ENCODE measurements at places on chromosomes 1 and 21.

DNA sequence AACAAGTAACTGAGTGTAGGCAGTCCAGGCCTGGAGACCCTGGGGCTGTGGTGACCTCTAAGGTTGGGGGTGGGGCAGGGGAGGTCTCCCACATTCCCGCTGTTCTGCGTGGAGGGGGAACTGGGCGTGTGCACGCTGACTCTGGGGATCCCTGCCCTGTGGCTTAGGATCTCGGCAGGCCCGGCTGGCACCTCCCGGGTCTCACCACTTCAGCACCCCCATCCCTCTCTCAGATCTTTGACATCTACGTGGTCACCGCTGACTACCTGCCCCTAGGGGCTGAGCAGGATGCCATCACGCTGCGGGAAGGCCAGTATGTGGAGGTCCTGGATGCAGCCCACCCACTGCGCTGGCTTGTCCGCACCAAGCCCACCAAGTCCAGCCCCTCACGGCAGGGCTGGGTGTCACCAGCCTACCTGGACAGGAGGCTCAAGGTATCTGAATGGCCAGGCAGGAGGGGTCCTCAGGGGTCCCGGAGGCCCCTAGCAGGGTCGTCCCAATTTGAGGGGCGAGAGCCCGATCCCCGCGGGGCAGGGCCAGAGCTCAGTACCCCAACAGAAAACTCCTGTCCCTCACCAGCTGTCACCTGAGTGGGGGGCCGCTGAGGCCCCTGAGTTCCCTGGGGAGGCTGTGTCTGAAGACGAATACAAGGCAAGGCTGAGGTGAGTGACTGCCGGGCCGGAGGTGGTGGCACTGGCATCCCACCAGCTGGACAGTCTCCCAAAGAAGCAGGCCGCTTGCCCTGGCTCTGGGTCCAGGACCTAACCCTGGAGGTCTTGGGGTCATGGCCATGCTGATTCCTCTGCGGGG, 68.7 kb downstream of the TRIM11 start:
- no peak for DNase-seq

DNA sequence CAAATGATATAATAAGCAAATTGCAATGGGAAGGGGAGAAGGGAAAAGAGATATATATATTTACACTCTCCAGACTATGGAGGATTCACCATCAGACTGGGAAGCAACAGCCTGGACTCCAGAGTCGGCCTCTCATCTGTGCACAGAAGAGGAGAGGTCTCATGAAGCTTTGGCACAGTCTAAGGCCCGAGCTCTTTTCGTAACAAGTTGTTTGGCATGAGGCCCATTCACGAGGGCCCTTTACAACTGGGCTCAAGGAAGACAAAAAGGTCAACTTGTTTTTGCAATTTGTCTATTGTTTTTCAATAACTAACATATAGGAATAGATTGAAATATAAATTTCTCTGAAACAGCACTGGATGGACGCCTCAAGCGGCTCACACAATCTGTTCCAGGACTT, 66.7 kb upstream of the AJAP1 start:
- no peak for DNase-seq

GRCh38 chr1:224851848-224852261, 77.6 kb upstream of the DNAH14 start:
- DNase-seq = no peak

DNA sequence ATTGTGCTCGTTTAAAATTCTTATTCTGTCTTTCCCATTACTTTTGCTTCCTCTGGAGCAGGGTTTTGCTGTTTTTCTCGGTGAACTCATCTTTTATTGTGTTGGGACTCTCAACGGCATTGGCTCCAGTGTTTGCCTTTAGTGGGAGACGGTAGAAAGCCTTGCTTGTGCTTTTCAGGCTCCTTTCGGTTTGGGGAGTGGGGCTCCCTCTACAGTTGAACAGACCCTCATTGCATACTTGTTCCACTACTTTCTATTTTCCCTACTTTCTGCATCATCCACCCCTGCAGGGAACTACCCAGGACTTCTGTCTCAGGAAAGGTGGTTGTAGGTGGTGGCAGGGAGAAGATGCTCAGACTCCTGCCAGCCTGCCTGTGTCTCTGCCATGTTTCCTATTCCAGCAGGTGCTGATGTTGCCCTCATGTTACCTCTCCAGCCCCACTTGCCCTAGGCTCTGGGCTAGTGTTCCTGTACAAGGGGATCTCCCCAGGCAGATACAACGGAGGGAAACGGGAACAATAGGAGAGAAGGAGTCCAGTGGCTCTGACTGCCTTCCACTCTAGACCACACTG, 68.5 kb upstream of the ZBTB18 start:
- peak; percentile 4 for DNase-seq

DNA sequence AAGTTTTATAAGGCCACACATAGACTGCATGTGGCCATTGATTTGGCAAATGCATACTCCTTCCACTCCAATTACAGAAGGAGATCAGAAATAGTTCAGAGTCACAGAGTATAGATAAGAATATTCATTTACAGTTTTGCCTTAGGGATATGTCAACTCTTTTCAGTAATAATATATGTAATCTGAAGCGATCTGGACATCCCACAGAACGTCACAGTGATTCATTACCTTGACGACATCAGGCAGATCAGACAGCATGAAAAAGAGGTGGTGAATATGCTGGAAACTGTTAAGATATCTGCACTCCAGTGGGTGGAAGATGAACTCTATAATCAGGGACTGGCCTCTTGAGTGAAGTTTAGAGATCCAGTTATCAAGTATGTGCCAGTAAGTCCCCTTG, 240.4 kb downstream of the DPYD start:
- no peak for DNase-seq

DNA sequence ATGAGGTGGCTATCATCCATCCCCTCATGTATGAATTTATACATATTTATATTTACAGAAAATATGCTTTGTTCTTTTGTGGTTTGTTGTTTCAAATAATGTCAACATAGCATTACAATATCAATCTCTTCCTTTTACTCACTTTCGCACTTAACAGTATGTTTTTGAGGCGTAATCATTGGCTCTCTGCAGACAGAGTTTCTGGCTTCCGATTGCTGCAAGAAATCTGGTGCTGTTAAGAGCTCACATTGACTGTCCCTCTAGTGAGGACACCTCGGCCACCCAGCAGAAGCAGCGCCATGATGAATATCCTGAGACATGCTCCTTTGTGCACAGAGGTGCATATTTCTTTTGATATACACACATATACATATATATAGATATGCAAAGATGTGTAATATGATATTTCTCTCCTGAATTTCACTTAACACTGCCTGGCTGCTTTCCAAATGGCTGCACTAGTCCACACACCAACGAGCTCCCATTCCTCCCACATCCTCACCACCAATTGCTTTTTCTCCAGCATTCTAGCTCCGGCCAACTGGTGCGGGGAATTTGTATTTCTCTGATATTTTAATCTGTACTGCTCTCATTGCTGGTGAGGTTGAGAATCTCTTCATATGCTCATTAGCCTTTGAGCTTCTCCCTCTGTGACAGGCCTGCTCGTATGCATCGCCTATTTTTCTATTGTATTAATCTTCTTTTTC, 248.4 kb downstream of the SIPA1L2 start:
- DNase-seq = no peak

DNA sequence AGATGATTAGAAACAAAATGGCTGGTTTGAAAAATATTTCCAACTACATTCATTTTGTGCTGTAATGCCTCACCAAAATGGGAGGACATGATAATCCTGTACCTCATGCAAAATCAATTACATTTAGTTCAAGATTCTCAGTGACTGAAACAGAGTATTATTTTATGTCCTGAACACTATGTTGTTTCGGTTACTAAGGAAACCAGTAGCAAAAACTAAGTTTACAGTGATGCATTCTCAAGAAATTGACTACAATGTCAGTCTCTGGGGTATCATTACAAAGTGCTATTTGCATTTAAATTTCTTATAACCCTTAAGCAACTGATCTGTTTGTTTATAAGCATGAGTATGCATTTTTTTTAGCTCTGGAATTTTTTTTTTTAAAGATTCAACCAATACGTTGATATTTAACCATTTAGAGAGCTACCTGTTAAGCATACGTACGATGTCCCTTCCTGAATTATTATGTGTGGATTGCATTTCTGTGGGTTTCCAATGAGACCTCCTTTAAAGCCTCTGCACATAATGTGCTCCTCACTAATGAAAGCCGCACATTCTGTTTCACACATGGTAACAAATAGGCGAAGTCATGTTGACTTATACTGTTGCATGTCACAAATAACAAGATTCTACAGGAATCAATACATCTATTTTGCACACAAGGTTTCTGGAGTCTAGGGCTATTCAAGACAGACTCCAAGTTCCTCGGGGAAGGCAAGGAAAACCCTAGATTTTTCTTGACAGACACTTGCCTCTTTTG, 1035.7 kb downstream of the ADGRL2 start:
- no peak for DNase-seq

- no peak for DNase-seq
These were observed 701.7 kb downstream of the RWDD3 start for GRCh38 chr1:95935719-95936118.

DNA sequence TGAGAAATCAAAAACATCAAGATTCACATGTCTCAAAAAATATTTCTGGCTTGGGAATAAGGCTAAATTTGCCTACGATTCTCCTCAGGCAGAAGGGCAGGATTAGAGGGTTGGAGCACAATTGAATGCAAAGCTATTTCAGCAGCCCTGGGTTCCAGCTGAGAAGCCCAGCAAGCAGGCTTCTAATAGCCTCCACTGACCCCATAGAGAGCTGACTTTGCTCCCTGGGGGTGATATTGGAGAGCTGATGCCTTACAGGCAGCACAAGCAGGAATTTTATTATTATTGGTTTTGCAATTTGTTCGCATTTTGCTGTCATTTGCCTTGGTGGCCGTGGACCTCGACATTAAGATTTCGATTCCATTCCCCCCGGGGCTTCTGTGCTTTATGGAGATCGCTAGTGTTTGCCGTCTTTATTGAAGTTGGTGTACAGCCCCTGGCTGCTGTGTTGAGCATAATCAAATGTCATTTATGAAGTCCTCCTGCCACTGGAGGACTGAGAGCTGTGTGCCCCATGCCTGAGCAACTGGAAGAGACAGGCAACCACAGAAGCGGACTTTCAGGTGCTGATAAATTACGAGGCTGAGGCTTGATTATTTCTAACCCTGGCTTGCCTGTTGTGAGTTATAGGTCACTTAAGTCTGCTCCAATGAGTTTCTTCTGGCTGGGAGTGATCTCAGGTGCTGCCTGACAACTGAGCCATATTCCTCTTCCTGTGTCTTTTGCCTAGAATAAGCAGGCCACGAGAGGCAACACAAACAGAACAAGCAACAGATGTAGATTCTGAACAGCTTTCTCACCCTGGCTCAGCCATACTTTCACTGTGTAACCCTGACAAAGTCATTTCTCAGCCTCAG, 518.4 kb upstream of the CAMK1G start:
- DNase-seq = no peak

- no peak for DNase-seq
These were observed 47.9 kb upstream of the PRKACB start for GRCh38 chr1:84096176-84096575.

DNA sequence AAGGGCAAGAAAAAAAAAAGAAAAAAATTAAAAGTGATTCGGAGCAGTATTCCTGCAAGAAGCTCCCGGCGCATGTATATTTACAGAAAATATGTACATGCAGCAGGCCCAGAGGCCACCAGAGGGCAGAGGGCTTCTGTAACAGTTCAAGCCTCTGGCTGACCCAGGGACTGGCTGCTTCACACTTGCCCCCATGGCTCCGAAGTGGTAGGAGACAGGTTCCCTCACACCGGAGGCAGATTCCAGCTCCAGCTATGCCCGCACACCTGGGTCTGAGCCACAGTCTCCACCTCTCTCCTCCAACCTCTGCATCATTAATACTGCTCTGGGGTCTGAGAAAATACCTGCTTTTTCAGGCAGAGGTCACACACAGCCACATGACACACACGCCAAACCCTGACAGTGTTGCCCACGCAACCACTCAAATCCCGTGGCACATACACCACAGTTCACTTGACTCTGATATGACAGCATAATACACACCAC, 2.2 kb upstream of the ARHGAP30 start:
- DNase-seq = no peak

Data from endothelial cell of umbilical vein (primary cell).